Ascending aorta (tissue), 2 donors: ENCODE measurements at places on chromosomes 7 and 10.

GRCh38 chr10:70885931-70886903 lies 2.1 kb downstream of the PCBD1 start:
- DNase-seq: no peak

DNA sequence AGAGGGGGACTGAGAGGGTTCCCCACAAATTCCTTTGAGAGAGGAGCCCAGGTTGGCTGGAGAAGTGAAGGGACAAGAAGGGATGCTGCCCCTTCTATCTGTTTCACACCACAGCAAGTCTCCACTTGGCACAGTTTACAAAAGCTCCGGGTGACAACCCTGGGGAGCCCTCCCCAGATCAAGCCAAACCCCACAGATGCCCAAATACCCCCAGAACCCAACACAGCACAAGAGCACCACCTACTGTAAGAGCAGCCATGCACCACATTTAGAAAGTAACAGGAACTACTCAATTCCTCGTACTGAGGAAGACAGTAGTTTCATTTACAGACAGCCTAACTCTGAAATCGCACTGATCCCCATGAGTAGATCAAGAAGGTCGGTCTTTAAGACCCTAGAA lies 67.8 kb upstream of the ATP6V0A4 start:
- no peak for DNase-seq

- peak; percentile 12 for DNase-seq
These were observed 381.8 kb upstream of the FZD8 start for GRCh38 chr10:36023939-36024338.

DNA sequence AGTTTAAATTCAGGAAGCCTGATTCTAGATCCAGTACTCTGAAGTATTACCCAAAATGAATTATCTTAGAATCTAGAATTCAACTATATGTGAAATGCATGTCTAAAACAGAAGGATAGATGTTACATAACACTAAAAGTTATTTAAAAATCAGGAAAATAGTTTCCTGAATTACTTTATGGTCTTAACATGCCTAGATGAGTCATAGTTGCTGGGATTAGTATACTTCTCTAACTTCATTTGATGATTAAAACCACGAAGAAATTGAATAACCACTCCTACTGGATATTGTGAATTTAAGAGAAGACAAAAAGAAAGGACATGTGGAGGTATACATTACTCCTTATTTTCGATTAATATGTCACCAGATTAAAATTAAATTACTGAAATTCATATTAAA lies 65.5 kb downstream of the ATAD1 start:
- DNase-seq: no peak

GRCh38 chr10:5890452-5890915 lies 441 bp downstream of the FBH1 start:
- DNase-seq: no peak

DNA sequence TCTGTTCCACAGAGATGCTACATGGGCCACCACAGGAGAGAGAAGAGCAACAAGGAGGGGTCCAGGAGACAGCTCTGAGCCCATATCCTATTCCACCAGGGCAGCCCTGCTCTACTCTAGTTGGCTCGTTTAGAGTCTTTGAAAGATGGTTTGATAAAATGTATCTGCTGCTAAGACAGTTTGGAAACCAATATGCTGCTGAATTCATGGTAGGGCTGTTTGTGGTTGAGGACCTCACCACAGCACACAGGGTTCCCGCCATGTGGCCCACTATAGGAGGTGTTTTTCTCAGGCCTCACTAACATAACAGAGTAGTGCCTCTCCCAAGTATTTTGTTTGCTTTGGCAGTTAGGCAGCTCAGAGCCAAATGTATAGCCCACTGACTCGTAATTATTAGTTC lies 35.8 kb upstream of the ZC3HAV1L start:
- no peak for DNase-seq

DNA sequence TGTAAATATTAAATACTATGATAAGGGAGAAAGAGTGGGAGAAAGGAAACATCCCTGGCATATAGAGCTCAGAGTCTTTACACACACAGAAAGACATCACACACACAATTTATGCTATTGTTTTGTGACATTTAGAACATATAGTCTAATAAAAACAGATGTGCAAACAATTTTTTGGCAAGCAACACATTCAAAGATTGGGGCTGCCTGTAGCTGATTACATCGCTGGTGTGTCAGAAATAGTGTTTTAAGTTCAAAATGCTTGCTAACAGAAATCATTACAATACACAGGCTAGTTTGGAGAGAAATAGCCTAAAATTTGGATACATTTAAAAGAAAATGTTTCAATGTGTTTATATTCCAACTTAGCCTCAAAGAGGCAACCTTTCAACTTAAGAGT lies 256.7 kb upstream of the NPVF start:
- DNase-seq: no peak

DNA sequence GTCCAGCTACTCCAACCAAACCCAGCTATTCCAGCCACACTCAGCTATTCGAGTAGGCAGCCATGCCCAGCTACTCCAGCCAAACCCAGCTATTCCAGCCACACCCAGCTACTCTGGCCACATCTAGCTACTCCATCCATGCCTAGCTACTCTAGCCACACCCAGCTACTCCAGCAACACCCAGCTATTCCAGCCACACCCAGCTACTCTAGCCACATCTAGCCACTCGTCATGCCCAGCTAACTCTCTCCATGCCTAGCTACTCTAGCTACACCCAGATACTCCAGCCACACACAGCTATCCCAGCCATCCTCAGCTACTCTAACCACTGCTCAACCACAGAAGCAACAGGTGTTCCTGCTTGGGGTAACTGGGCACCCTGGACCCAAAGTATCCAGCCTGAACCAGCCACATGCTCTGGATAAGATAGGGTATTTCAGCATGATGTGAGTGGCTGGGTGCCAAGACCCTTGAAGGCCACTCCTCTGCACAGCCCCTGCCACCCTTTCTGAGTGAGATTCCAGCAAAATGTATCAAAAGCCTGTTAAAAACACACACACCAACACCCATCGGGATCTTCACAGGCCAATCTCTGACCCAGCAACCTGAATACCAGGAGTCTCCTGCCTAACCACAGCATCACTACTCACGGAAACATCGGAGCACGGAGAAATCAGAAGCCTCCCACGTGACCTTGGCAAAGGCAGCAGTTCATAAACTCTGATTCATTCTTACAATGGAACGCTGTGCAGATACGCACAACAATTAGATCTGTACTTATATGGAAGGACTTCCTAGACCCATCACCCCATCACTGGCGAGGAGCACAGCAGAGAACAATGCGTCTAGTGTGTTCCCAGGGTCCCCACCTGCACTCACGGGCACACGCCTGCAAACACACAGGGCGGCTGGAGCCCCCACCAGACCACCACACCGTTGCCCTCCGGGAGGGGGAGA lies 51.8 kb upstream of the DNAAF5 start:
- no peak for DNase-seq
